EH (cell line): ENCODE measurements at places on chromosomes 4 and X.

- DNase-seq: no peak
Observed at GRCh38 chr4:140020457-140021361, 133.3 kb downstream of the MAML3 start.

GRCh38 chrX:88612870-88613329 lies 134.1 kb upstream of the CPXCR1 start:
- DNase-seq: no peak

DNA sequence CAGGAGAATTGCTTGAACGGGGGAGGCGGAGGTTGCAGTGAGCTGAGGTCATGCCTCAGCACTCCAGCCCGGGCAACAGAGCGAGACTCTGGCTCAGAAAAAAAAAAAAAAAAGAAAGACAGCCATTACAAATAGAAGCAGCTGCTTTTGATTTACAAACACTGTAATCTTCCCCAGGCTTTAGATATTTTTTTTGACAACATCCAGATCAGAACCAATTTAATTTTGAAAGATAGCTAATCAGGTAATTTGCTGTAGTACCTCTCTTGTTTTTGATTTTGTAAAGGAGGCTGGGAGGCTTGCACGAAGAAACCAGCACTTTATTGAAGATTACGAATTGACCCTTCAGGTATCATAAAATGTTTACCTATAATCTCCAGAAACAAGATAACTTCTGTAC lies 107.0 kb downstream of the LDB2 start:
- no peak for DNase-seq

GRCh38 chr4:26074712-26075430 lies 160.9 kb downstream of the SMIM20 start:
- no peak for DNase-seq

DNA sequence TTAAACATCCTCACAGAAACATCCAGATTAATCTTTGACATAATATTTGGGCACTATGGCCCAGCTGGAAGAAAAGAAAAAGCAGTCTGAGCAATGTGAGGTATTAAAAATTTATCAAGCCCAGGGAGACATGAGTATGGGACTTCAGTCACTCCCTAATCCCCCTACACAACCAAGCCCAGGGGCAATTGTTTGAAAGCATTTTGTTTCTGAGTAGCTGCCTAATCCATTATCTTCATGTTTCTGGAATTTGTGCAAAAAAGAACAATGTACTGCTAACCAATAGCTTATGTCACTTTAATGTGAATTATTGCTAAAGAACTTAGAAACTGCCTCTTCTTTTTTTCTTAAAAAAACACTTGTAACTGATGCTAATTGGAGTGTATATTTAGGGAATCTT lies 360.7 kb downstream of the TEX13C start:
- DNase-seq: no peak

DNA sequence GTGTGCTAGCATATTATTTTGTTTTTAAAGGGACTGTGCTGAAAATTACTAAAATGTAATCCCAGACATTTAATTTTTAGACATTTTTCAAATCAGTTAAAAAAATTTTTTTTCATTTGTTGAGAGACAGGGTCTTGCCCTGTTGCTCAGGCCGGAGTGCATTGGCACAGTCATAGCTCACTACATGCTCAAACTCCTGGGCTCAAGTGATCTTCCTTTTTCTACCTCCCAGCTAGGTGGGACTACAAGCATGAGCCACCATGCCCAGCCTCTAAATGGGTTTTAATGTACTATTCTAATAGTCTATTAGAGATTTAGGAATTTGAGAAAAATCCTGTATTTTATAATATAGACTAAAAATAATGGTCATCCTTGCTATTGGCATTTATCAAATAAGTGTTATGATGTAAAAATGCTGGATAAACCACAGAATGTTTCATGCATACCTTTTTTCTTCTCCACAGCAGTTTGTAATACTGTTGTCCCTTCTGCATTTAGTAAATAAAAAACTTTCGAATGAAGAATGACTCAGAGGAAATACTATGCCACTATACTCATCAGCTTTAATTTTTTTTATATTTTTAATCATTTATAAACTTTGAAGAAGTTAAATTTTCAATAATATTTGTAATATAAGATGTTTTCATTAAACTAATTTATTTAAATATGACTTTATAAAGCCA lies 29.9 kb downstream of the CPEB2 start:
- peak; percentile 36 for DNase-seq

GRCh38 chrX:145861818-145862217 lies 44.2 kb downstream of the SLITRK2 start:
- no peak for DNase-seq

DNA sequence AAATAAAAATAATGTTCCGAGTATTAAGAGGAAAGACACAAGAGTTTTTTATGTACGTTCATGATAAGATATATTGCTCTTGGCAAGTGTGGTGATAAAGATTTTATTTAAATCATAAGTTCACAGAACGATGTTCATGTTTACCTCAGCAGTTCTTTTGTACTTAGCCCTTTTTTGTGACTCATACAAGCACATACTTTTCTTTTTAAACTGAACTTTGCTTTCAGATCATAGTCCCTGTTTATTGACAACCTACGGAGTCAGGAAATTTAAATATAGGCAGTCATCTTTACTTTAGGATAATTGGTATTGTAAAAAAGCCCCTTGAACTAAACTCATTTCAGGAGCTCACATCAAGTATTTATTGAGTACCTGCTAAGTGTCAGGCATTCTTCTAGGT lies 1.3 kb upstream of the CTSO start:
- no peak for DNase-seq

DNA sequence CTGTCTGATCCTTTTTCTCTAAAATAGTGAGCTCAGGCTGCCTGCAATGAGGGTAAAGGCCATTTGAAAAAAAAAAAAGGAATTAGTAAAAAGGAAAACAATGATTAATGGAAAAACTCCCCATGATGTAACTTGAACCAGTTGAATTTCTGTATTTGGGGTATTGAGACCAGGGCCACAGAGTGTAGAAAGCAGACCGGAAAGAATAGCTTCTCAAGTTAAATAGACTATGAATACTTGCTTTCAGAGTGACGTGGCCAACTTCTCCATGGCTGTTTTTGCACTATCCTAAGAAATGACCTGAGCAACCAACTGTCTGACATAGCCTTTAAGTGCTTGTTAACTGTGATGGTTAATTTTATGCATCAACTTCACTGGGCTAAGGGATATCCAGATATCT lies 222.1 kb upstream of the INTU start:
- no peak for DNase-seq

GRCh38 chr4:98383431-98384106 lies 122.4 kb downstream of the RAP1GDS1 start:
- DNase-seq: no peak

- DNase-seq: peak; percentile 47
Observed at GRCh38 chr4:146340798-146341197, 126.5 kb downstream of the REELD1 start.

DNA sequence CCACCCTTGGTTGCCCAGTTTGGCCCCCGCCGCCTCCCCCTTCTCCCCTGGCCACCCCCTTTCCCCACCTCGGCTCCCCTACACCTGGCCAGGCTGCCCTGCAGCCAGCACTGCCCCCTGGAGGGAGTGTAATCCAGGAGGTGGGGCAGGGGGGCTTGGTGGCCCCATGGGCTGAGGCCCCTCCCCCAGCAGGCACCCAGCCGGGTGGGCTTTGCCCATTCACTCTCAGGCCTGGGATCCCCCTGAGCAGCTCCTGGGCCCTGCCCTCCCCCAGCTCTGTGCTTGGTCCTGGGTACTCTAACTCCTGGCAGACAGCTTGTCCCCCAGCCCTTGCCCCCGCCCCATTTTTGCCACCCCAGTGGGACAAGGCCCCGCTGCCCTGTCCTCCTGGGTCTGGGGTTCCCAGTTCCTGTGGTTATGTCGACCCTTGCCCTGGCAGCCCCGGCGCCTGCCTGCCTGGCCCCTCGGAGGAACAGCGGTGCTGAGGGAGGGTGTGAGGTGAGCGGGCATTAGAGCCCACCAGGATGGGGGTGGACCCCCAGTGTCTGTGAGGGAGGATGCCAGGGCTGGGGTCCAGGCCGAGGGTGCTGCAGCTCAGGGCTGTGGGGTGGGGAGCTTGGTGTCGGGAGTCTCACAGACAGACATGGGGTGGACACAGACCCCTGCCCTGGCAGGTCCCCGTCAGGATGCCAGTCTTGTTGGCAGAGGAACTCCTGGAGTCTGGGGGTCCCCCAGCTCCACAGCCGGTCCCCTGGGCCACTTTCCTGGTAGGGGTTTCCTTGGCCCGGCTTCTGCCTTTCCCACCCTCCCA lies 10.2 kb downstream of the NAT8L start:
- no peak for DNase-seq

DNA sequence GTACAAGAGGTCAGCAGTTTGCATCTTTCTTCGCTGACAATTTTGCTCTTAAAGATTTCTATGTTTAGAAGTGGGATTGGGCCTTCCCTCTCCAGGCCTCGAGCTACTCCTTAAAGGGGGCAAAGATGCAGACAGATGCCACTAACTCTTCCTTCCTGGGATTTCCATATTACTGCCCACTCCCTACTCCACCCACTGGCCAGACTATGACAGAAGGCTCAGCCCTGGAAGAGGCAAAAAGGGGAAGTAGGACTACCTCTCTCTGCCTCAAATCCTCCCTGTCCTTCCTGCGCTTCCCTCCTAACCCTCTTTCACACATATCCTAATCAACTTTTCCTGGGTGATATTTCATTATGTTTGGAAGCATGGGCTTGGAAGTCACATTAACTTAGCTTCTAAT lies 58.3 kb downstream of the EVC2 start:
- no peak for DNase-seq

- no peak for DNase-seq
Observed at GRCh38 chr4:6889101-6889735, 20.4 kb upstream of the TBC1D14 start.

DNA sequence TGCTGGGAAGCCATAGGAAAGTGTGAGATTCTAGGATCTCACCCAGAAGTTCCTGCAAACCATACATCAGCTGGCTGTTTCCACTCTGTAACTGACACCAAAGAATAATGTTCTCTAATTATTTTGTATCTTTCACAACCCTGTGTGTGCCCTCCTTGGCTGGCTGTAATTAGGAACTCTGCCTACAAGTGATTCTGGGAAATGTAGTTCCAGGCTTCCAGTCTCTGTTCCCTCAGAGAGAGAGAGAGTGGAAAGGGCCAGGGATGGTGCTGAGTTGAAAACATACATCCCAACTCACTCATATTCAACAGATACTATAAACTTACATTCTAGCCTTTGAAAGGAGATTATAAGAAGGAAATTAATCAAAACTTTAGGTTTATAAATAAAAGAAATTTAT lies 57.5 kb upstream of the C1QTNF7 start:
- DNase-seq: no peak

- DNase-seq: peak; percentile 36
Observed at GRCh38 chr4:158818560-158819140, 49.8 kb downstream of the FNIP2 start.

- peak; percentile 8 for DNase-seq
Observed at GRCh38 chr4:177391287-177391686, 51.0 kb downstream of the AGA start.

GRCh38 chr4:143291314-143291713 lies 45.4 kb upstream of the GAB1 start:
- no peak for DNase-seq

GRCh38 chrX:39854772-39855747 lies 242.7 kb downstream of the BCOR start:
- no peak for DNase-seq

DNA sequence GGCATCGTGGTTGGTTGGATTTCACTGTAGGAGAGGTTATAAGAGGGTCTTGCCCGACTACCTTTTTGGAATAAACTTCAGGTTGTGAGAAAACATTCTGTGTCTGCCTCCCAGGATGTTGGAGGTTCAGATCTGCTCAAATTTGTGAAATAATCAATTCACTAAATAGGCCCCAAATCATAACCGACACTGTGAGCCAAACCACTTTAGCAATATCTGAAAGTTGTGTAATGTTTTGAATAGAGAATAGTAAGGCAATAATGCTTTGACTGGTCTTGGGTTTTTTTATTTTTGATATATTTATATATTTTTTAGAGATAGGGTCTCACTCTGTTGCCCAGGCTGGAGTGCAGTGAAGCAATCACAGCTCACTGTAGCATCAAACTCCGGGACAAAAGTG lies 131.2 kb downstream of the GLRA3 start:
- DNase-seq: no peak

DNA sequence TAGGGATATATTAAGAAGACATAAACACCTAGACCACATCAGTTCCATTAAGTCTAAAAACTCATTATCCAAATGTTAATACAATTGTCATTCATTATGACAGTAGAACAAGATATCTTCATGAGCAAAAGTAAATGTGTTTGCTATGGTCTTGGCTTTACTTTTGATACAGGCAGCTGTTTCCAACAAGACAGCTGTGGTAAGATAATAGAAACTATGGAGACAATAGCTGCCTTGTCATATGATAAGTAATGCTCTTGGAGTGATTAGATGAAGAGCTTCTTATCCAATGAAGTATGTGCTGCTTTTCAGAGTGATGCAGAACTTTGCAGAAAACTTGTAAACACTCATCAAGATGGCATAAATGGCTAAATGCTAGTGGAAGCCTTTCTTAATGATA lies 1066.0 kb downstream of the FSTL5 start:
- DNase-seq: no peak

DNA sequence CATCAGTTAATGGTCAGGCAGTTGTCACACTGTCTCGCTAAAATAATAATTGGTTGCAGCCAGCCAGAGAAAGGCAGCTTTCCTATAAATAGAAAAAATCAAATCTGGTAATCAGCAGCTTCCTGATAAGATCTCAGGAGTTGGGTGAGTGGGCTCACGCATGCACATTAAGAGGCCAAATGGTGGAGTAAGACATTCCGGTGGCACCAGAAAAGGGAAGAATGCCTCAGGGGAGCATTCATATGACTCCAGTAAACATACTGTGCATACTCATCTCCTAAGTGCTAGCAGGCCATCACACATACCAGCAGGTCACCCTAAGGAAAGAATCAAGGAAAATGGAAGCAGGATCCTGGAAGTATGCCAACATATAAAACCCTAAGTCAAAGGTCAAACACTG lies 40.1 kb downstream of the UGT2B15 start:
- no peak for DNase-seq

DNA sequence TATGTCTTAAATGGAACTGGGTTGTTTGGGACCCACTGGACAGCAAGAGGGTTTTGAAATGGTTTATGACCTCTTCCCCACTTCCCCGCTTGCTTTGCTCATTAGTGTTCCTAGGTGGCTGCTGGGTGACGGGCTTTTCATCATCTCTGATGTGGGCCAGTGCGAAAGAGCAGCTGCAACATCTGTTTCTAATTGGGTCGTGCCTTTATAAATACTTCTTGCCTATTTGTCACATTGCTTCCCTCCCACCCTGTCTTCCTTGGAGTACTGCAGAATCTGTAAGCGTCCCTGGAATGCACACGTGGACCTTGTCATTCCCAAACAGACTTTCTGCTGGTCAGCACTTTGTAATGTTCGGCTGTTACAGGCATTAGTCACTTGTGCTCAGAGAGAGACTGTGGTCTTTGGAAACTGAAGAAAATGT lies 35.2 kb downstream of the SEPTIN11 start:
- DNase-seq: peak; percentile 100

DNA sequence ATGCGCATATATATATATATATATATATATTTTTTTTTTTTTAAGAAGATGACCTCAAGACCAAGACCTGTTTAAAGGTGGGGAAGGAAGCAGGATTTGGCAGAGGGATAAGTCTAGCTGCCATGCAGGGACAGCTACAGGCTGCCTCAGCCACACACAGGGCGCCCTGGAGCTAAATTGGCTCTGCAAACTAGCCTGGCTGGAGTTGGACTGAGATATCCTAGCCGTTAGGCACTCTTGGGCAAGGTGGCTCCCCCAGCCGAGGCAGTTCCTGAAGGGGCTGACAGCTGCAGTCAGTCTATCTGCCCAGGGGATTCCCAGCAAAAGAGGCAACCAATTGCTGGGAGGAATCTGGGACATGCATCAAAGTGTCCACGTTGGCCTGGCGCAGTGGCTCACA lies 21.9 kb downstream of the TRIML1 start:
- DNase-seq: no peak
